ENCODE measurements at places on chromosomes 6 and 20.

GRCh38 chr6:149266659-149267058 is 50.9 kb upstream of the TAB2 start:
- DNase-seq = no peak

GRCh38 chr6:111301946-111302345 is 181.1 kb downstream of the REV3L start:
- no peak for DNase-seq

DNA sequence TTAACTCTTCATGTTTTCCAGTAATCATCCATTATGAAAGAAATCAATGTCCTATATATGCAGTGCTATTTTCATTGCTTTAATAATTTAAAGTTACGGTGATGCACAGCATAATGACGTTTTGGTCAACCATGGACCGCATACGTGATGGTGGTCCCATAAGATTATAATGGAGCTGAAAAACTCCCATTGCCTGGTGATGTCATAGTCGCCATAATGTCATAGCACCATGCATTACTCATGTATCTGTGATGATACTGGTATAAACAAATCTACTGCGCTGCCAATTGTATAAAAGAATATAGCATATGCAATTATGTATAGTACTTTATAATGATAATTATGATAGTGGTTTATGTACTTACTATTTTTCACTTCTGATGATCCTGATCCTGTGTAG is 42.3 kb upstream of the ALDH8A1 start:
- no peak for DNase-seq

GRCh38 chr6:149340200-149340599 is 22.7 kb downstream of the TAB2 start:
- no peak for DNase-seq

DNA sequence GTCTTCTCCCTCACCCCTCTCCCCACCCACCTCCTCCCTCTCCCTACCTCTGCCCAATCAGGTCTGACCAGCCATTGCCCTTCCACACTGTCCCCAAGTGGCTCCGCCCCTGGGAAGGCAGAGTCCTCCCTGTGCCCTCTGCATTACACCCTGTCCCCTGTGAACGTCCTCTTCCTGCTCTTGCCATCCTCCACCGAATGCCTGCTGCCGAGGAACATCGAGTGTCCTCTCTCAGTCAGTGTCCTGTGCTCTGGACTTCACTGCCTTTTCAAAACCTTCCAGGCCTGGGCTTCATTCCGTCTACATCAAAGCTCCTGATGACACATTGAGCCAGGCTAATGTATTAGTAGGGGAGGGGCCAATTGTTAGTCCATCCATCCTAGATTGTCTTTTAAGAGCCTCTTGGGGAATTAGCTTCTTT is 3.3 kb upstream of the PACSIN1 start:
- no peak for DNase-seq

DNA sequence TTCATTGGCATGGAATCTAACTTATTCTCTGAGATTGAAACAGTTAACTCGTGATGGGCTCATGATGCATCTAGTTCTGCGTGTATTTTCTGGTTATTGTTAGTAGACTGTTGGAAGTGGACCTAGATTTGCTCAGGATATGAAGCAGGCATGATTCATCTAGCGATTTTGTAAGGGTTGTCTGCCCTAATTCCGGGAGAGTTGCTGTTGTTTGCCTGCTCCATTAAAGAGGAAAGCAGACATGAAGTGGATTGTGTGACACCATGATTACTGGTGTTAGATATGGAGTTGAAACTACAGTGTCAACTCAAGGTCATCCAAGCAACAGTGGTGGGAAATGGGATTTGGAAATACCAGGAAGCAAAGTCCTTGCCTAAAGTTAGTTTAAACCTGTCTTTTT is 41.0 kb downstream of the SOX4 start:
- no peak for DNase-seq

GRCh38 chr6:23783901-23784300 is 342.1 kb upstream of the NRSN1 start:
- no peak for DNase-seq

GRCh38 chr6:15960740-15961634 is 167.9 kb upstream of the MYLIP start:
- DNase-seq = no peak

DNA sequence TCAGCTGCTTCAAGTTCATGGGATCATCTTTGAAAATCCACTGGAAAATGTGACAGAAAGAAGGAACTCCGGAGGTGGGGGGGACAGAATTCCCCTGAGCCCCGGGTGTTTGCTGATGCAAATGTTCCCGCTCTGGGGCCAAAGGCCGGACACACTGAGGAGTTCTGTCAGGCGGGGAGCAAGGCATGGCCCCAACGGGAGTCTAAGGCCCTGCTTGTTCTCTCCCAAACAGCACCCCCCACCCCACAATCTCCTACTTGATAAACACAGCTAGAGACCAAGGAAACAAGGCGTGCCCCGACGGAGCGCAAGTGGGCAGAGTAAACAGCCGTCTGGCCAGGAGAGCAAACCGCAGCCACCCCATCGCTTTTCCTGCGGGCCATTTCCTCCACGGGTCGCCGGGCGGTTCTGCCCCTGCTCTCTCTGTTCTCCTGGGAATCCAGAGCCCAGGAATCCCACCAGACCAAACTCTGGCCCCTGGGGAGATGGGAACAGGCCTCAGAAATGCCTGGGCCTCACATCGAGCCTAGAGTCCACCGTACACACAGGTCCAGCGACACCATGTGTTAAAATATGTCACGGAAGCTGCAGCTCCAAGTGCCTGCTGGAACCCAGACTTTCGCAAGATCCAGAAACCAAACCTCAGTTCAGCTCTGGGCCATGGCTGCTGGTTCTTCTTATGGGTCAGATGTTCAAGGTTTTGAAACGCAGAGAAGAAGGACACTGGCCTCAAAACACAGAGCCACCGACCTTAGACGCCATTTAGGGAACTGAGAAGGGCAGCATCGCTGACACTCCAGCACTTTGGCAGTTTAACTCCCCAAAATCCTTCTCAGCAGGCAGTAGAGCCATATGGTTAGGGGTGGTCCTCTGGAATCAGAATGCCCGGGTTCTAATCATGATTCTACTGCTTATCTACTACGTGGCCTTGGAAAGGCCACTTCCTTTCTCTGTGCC is 104.2 kb downstream of the PREX1 start:
- no peak for DNase-seq

DNA sequence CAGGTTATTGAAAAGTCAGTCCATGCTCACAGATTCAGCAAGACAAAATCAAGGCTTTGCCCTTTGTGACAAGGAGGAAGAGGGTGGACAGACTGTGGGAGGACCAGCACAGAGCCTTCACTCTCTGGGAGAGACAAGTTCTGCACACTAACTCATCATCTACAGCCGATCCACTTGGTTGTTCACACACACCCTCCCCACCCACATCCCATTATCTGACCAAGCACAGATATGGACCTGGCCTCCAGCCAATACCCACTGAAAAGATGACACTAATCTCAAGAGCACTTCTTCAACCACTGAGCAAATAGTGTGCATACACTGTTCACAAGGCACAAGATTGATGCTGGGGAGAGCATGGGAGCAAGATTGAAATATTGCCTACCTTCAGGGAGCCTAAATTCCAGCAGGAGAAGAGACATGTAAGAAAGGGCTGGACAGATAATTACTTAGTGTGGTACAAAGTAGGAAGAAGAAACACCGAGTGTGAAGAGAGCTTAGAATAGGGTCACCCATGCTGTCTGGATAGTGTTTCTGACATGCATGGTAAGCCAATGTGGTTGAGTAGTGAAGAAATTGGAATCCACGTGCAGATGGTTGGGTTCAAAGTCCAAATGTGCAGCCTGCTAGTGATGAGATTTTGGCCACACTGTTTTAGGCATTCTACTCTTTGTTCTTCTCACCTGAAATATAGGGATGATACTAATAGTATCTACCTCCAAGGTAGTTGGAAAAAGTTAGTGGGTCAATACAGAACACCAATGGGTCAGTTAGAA is 21.7 kb upstream of the IL17A start:
- DNase-seq = no peak

GRCh38 chr6:83536034-83536646 is 23.8 kb downstream of the PRSS35 start:
- peak; percentile 40 for DNase-seq

- DNase-seq = no peak
These were observed 440.8 kb downstream of the UTRN start for GRCh38 chr6:144725736-144726522.

- DNase-seq = no peak
These were observed 41.5 kb downstream of the FHL5 start for GRCh38 chr6:96604420-96604819.

- no peak for DNase-seq
These were observed 141.6 kb upstream of the NRN1 start for GRCh38 chr6:6148192-6148815.

DNA sequence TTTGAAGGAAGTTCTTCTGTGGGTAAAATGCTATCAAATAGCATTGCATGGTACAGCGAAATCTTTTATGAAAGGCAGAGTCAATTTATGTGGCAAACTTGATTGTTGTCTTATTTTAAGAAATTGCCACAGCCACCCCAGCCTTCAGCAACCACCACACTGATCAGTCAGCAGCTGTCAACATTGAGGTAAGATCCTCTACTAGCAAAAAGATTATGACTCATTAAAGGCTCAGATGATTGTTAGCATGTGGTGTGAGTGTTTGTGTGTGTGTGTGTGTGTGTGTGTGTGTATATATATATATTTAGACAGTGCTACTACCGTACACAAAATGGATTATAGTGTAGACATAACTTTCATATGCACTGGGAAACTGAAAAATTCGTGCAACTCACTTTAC is 27.8 kb downstream of the LRRN4 start:
- no peak for DNase-seq

DNA sequence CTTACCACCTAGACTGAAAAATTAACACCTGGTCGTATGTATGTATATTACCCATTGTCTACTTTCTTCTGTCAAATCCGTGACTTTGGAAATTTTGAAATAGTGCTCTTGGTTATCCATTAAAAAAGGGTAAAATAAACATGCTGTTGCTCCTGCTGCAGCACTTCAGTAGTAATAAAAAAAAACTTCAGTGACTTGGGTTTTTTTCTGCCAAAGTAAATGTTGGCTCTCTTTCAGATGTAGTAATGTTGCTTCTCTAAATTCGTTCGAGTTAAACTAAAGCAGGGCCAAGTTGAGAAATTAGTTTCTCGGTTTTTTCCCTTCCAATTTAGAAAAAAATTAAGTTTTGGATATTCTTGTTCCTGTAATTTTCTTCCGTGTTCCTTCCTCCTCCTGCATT is 34.2 kb downstream of the JARID2 start:
- no peak for DNase-seq

DNA sequence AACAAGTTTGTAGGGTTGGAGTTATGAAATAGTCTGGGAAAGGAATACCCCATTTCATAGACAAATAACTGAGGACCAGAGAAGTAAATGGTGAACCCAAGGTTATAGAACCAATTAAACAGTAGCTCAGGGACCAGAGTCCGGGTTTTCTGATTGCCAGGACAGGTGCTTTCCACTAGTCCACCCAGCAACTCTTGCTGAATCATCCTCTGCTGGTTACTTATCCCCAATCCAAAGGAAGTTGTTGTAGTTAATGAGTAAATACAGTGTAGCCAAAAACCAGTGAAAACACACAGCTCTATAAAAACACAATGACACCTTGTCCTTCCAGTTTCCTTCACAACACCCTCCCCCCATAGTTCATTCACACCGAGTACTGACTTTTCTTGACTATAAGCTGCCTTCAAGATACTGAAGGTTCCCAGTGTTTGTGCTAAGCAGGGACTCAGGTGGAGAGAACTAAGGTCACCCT is 766 bp upstream of the TINAG start:
- no peak for DNase-seq

- no peak for DNase-seq
These were observed 83.9 kb downstream of the KCNB1 start for GRCh38 chr20:49398401-49399144.

DNA sequence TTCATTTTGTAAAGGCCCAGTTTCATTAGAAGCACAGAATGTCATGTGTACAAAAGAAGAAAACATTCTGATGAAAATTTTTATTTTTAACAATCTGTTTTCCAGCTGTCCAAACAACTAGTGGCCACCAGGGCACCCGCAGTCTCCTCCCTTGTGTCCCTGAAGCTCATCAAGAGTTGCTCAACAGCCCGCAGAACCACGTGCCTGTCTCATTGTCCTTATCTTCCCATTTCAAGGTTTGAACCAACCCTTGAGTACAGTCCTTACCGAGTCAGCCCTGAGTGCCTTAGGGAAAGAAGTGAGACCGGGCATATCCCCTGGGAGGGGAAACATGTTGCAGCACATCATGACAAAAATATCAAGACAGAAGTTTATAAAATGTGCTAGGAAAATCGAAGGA is 15.9 kb upstream of the ZNF133 start:
- no peak for DNase-seq

- no peak for DNase-seq
These were observed 117.8 kb downstream of the WDR27 start for GRCh38 chr6:169583886-169584541.

GRCh38 chr6:41370488-41371111 is 35.2 kb downstream of the NCR2 start:
- no peak for DNase-seq

GRCh38 chr6:37952027-37952426 is 132.5 kb downstream of the ZFAND3 start:
- DNase-seq = no peak

DNA sequence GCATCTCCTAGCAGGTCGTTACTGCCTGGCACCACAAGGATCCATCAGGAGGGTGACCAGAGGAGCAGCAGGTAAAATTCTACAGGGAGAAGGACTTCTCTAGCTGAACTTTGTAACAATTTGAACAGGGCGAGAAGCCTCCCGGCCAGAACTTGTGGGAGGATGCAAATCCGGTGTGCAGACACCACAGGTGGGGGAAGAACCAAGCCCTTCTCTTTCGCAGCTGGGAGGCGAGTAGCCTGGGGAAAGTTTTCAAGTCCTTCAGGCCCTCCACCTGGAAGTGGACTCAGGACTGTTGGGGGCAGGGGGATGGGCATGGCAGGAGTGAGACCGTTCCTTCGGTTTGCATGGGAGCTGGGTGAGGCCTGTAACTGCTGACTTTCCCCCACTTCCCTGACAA is 42.7 kb upstream of the FAM210B start:
- no peak for DNase-seq

- peak; percentile 15 for DNase-seq
These were observed 137.4 kb upstream of the HDAC2 start for GRCh38 chr6:114108119-114109002.

GRCh38 chr6:23983735-23984134 is 142.3 kb upstream of the NRSN1 start:
- no peak for DNase-seq

DNA sequence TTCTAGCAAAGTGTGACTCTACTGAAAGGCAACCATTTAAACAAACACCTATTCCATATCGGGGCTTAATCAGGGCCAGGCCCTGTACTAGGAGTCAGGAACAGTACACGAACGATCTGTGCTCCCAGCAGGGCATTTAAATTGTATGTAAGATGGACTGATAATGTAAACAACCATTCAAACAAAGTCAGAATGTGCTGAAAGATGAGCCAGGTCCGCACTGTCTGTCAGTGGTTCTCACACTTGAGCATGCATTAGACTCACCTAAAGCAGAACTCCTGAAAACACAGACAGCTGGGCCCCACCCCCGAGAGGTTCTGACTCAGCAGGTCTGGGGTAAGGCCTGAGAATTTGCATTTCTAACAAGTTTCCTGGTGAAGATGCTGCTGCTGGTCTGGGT is 81.6 kb downstream of the PXDC1 start:
- DNase-seq = no peak
